ENCODE measurements at places on chromosomes 2 and 18.

DNA sequence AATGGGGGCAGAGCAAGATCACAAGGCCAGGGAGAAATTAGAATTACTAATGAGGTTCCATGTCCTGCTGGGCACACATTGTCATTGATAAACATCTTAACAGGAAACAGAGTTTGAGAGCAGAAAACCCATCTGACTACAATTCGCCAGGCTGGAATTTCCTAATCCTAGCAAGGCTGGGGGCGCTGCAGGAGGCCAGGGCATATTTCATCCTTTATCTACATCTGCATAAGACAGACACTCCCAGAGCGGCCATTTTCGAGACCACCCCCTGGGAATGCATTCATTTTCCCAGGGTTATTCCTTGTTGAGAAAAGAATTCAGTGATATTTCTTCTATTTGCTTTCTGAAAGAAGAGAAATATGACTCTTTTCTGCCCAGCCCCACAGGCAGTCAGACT lies 152.7 kb downstream of the SUCLG1 start:
- DNase-seq: no peak

DNA sequence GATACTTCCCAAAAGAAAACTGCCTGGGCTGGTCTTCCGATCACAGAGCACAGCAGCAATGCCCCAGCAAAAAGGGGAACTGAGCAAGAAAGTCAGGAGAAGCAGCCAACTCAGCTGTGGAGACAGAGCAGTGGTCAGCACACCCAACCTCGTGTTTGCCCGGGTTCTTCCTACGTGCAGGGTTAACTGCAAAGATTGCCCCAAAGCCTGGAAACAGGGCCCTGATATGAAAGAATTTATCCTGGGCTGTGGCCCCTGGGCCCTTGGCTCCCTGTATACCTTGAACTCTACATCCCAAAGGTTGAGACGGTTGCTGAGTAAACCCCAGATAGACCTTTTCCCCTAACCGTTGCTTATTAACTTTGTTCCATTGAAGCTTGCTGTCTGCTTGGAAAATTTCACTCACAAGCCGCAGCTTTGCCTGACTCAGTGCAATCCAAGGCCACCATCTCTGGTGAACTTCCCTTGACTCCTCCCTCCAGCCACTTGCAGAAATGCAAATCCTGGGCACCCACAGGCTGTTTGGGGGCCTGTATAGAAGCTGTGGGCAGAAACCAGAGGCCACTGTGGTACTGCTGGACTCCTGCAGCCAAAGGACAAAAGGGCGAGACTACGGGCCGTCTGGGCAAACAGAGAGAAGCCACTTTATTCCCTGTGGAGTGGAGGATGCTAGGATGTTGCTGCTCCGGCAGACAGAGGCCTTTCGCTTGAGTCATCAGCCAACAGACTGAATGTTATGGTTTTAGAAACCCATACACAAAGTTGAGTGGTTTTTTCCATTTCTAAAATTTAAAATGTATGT lies 18.2 kb downstream of the NRP2 start:
- no peak for DNase-seq

DNA sequence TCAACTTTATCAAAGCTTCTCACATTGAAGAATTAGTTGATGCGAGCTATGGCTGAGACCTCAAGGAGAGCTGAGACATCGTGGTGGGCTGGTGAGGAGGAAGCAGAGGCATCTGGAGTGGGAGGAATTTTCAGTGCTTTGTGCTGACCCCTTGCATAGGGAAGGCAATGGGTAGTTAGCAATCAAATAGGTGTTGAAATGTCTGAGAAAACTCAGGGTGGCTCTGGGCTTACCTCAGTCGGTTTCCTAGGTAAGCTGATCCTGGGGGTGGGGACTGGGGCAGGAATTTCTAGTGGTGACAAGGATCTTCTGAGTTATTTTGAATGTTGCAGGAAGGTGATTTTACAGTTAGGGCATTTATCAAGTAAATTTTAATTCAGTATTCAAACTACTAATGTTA lies 20.7 kb upstream of the DPP10 start:
- DNase-seq: no peak

DNA sequence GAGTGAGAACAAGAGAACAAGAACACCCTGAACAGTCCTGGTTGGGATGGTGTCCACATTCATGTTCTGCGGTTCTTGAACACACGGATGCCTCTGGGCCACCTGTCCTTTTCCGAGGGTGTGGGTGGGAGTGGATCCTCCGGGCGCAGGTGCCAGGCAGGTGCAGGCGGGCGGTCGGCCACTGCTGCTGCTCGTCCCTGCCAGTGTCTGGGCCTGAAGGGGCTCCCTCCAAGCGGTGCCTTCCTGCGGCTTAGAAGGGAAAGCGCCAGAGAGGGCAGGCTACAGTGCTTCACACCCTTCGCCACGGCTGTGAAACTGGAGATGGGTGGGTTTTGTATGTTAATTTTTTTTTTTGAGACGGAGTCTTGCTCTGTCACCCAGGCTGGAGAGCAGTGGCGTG lies 8.0 kb upstream of the D2HGDH start:
- peak; percentile 6 for DNase-seq

DNA sequence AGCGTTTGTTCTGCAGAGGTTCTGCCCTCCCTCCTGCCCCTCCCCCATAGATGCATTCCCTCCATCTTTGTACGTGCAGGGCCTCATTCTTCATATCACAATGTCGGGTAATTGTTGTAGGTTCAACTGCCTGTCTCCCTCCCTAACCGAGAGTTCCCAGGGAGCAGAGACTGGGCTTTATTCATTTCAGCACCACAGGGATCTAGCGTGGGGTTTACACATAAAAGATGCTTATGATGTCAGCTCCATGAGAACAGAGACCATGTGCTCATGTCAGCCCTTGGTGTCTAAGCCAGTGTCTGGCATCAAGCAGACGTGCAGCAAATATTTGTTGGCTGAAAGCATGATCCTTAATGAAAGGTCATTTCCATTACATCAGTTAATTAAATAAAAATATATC lies 298.9 kb upstream of the TRIB2 start:
- no peak for DNase-seq

DNA sequence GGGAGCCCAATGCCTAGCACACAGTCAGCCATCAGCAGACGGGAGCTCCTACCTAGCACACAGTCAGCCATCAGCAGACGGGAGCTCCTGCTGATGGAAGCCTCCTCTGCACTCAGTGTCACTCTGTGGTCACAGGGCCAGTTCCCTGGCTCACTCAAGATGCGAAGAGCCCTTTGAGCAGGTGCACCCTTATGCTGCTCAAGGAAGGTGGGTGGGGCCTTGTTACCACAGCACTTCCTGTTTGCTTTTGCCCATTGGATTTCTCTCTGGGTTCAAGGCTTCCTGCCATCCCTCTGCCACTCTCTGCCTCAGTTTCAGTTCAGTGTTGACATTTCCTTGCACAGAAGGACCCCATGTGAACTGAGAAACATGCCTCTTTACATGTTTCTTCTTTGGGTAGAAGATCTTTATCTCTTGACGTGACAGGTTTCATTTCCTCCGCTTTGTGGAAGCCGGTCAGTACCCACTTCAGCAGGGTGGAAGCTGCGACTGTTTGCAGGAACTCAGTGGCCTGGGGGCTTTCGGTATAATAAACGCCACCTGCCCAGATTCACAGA lies 11.6 kb downstream of the TRIB2 start:
- no peak for DNase-seq

GRCh38 chr18:8303151-8303755 lies 306.0 kb upstream of the RAB12 start:
- DNase-seq: no peak

GRCh38 chr2:224959556-224959955 lies 82.7 kb downstream of the DOCK10 start:
- DNase-seq: no peak

GRCh38 chr2:129492548-129492947 lies 486.9 kb upstream of the RAB6C start:
- no peak for DNase-seq

- DNase-seq: no peak
Observed at GRCh38 chr18:25510096-25510495, 158.1 kb upstream of the ZNF521 start.

DNA sequence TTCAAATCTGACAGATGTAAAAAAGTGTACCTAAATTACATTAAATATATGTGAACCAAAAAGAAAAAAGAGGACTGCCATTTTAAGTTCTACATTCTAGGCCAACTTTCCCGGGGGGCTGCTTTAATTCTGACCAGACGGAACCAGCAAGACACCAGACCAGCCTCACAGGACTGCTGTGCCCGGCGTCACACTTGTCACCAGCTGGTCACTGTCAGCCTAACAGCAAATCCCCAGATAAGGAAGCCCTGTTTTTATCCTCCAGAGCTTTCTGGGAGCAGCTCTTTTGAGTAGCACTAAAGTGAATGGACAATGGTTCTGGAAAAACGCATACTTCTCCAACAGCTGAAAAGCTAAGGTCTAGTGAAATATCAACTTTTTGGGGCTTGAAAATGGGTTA lies 35.6 kb downstream of the CYB5A start:
- DNase-seq: no peak

DNA sequence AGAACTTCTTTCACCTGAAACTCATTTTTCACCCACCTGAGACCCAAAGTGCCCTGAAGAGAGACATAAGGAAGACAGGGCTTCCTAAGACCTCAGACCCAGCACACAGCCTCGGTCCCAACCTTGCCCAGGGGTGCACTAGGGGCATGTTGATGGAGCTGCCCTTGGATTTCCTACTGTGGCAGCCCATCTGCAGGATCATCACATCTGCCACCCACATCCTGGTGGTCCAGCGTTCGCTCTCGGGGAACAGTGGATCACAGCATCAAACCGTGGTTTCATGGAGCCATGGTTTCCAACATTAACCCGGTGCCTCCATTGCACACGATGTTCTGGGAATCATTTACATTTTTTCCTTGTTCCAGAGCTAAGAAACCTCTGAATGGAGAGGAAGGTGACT lies 186.4 kb downstream of the TFCP2L1 start:
- no peak for DNase-seq

- DNase-seq: no peak
Observed at GRCh38 chr2:167331636-167332232, 443.5 kb downstream of the XIRP2 start.

DNA sequence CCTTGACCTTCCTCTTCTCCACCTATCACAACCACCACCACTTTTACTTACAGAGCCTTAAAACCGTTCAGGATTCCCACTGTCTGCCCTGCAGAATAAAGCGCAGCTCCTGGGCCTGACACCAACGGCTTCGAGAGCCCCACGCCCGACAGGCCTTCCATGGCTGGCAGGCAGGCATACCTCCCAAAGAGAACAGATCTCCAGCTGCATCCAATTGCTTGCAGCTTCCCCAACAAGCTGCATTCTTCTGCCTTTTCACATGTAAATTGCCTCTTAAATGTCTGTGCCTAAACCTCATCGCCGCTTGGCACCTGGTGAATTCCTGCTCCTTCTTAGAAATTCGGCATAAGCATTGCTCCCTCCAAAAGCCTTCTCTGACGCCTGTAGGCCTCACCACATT lies 31.5 kb upstream of the FAM124B start:
- DNase-seq: no peak

GRCh38 chr2:239377591-239377990 lies 23.2 kb downstream of the HDAC4 start:
- no peak for DNase-seq

GRCh38 chr2:144481666-144482065 lies 38.3 kb downstream of the ZEB2 start:
- DNase-seq: no peak

DNA sequence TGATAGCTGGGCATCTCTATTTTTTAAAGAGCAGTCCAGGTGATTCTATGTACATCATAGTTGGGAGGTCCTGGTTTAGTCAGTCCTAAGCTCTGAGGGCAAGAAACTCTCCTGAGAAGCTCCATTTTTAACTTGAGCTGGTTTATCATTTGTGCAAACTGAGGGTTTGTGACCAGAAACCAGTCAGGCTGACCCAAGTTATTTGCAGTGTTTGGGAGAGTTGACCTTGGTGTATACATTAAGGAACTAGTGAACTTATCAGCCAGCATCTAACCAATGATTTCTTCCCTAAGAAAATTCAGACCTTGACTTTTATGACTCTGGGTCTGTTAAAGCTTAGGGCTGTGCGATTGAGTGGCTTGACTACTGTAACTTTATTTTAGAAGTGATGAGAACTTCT lies 10.6 kb upstream of the MGAT5 start:
- no peak for DNase-seq
